ENCODE measurements at places on chromosomes 12 and 14.

DNA sequence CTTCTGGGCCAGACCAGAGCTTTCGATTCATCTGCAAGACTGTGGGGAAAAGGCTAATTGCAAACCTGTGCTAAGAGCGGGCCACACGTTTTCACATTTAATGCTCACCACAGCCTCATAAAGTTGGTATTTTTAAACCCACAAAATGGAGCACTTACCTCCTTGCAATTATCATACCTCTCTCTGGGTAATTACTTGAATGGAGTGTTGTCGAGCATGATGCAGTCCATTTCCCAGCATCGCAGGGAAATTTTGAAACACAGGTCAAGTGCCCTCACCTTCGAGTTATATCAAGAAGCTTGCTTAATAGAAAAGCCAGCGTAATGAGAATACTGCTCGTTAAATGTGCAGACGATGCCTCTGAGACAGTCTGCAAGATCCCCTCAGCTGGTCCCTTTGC, 8.8 kb upstream of the IFI27L2 start:
- no peak for DNase-seq

DNA sequence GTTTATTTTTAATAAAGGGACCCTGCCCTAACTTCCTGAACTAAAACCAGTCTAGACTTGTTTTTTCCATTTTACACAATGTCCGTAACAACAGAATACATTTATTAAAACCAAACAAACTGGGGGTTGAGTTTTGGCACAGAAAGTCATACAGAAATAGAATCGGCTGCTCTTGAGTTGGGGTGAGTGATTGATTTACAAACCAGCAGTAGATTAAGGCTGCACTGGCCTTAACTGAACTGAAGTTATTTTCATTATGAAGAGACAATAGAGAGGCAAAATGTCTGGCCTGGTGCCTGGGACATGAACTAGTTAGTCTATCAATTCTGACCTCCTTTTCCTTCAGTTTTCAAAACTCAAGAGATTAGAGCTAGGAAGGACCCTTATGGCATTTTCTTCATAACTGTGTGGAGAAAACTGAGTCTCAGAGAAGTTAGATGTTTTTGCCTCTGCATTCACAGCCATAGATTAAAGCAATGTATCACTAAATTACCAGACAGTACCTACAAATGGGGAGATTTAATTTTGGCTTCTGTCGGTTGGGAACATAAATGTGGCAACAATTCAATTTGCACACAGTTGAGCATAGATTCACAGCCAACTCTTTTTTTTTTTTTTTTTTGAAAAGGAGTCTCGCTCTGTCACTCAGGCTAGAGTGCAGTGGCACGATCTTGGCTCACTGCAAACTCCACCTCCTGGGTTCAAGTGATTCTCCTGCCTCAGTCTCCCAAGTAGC, 19.8 kb upstream of the MGP start:
- no peak for DNase-seq

- no peak for DNase-seq
These were observed 39.9 kb downstream of the TNFAIP2 start for GRCh38 chr14:103163199-103163598.

DNA sequence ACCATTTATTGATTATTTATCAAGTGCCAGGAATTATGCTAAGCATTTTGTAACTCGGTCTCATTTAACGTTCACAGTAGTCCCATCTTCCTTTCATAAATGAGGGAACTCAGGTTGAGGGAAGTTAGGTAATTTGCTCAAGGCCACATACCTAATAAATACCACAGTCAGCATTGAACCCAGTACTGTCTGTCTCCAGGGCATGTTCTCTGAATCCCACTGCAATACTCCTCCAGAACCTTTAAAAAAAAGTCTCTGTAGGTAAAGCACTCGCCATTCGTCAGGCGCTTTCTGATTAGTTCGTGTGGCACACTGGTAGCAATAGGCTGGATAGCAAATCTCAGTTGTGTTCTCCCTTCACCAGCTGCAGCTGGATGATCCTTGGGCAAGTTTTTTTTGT, 14.3 kb downstream of the SLC17A8 start:
- DNase-seq = no peak

DNA sequence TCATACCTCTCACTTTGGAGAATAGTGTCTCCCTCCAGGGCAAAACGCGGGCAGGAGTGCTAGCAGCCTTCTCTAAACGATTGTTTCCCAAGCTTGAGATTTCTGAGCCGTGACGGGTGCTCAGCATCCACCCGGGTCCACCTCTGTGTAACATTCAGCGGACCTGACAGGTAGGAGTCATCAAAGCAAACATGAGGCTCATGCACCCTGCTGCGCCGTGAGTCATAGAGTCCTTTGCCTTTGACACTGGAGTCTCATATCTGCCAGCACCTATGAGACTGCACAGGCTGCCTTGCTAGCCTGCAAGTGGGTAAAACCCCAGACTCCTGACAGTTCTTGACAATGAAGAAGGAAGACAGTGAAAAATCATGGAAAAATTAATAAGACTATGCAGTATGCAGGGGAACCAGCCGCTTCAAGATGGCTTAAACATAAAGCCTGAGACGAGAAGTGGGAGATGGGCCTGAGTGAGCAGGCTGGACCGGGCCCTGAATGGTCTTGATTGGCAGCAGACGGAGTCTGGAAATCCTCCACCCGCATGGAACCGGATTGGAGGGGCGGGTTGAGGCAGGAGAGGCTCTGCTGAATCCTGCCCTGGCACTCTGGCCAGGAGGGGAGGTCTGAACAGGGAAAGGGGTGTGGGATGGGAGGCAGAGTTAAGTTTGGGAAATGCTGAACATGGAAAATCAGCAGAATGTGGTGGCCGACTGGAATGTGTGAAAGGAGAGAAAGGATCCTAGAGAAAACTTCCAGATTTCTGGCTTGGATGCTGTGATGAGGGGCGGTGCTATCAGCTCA, 54.2 kb downstream of the LGMN start:
- no peak for DNase-seq

DNA sequence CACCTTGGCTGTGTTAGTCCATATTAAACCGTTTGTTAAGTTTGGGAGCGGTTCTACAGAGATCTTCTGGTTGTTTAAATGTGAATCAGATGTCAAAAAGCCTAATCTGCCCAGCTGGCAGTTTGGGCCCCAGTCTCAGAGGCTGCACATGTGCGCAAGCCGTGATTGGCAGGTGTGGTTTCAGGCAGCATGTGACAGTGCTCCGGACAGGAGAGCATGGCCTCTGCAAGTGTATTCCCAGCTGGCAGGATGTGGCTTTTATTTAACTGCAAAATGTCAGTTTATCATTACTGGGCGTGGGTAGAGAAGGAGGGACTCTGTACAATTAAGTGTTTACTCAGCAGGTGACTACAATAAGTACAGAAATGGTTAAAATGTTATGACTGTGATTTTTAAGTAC, 77.5 kb downstream of the PELI2 start:
- no peak for DNase-seq

DNA sequence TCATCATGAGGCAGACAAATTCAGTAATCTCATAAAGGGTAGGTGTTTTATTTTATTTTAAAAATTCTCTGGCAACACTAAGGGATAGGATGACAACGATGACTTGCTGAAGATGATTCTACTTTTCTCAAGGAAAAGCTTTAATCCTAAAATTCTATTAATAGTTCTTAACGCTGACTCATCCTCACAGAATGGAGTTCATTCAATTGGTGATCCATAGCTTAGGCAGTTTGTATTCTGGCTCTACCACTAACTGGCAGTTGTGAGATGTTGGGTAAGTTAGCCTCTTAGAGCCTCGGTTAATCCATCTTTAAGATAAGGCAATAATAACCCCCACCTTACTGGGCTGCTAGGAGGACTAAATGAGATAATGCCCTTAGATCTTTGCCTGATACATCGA, 116.3 kb downstream of the RTN1 start:
- peak; percentile 20 for DNase-seq

GRCh38 chr12:63917864-63918799, 73.6 kb downstream of the SRGAP1 start:
- DNase-seq = peak; percentile 89

DNA sequence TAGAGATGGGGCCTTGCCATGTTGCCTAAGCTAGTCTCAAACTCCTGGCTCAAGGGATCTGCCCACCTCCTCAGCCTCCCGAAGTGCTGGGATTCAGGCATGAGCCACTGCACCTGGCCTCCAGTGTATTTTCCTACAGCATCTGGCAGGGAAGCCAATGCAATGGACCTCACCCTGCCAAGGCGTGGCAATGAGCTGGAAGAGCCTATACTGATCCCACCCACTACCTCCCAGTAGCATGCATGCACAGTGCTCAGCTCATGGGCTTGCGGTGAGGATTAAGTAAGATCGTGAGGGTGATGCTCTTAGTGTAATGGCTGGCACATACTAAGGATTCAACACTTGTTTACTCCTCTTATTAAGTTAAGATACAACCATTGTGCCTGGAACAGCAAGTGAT, 69.7 kb downstream of the PHLDA1 start:
- no peak for DNase-seq

DNA sequence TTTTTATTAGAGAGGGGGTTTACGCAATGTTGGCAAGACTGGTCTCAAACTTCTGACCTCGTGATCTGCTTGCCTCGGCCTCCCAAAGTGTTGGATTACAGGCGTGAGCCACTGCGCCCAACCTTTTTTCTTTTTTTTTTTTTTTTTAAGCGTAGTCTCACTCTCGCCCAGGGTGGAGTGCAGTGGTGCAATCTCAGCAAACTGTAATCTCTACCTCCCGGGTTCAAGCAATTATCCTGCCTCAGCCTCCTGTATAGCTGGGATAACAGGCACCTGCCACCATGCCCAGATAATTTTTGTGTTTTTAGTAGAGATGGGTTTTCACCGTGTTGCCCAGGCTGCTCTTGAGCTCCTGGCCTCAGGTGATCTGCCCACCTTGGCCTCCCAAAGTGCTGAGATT, 8.8 kb upstream of the HECTD1 start:
- DNase-seq = no peak

DNA sequence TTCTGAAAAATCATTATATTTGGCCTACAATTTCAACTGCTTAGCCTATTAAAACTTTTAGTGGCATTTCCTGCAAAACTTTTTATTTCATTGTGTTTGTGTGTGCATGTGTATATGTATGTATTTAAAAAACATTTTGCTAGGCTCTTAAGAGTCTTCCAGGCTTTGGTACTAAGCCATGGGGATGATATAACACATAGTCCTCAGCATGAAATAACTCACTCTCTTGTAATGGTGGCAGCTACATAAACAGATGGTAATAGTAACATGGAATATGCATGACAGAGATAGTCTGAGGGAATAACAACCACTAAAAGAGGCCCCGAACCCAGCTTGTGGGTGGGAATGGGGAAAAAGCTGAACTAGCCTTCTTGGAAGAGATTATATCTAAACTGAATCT, 141.4 kb downstream of the TTLL5 start:
- DNase-seq = no peak

DNA sequence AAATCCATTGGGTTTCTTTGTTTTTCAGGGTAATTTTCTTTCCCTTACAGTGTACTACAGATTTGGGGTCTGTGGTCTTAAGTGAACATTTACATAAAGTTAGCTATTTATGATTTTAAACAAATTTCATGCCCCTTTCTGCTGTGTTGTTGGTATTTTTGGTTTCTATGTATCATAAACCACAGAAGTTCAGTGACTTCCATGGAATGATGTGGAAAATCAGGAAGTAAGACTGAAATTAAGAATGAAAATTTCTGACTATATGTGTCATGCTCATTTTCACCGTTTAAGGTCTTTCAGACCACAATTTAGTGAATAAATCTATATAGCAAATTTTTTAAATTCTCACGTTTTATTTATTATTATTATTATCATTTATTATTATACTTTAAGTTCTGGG, 31.7 kb downstream of the ETV6 start:
- DNase-seq = no peak

DNA sequence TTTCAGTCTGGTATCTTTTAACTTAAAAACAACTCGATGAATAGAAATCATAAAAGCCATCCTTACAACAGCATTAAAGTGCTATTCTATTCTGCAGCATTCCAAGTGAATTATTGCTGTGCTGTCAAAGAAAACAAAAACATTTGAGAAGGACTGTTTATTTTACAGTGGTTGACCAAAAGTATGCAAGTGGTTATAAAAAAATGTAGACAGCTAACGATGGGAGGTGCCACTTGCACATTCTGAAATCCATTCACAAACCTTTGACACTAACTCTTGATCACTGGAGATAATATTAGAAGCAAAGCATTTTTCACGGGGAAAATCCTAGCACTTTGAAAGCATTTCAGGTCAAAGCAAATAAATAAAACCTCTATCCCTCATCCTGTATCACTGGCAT, 55.6 kb downstream of the HMGA2 start:
- DNase-seq = peak; percentile 85

DNA sequence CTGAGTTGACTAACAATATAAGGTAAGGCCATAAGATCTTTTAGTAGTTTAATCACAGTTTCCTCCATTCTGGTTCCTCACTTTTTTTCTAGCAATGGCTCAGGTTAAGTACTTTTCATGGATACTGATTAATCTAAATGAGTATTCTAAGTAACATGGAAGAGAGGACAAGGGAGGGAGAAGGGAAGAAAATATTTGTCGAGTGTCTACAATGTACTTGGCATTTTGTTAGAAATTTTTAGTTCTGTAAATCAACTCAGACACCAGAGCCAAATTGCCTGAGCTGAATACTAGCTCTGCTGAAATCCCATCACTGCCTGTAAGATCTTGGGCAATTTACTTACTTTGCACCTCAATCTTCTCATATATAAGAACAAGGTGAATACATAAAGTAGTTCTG, 20.2 kb downstream of the RERG start:
- DNase-seq = no peak

- DNase-seq = no peak
These were observed 48.5 kb downstream of the BBS10 start for GRCh38 chr12:76299536-76300296.

GRCh38 chr14:53621921-53622320, 334.7 kb downstream of the BMP4 start:
- no peak for DNase-seq

DNA sequence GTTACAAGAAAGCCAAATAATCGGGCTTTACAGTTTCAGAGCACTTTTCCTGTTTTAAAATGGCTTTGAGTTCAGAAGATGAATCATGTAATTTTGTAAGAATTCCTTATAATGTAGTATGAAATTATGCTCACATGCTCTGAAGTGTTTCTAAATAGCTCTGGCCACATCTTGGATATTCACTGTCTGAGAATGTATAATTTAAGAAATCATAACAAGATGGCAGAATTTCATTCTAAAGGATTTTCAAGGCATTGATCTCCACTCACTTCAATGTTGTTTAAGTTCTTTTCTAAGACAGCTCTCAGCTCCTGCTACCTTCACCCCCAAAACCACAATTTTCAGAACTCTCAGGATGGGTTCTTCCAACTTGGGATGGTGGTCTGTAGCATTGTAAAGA, 180.1 kb downstream of the DACT1 start:
- peak; percentile 31 for DNase-seq

GRCh38 chr12:5247144-5247543, 184.8 kb upstream of the NTF3 start:
- no peak for DNase-seq

GRCh38 chr14:44529026-44529425, 21.9 kb upstream of the FSCB start:
- DNase-seq = no peak

- no peak for DNase-seq
These were observed 166.0 kb upstream of the NOS1 start for GRCh38 chr12:117527479-117527855.
